ENCODE measurements at places on chromosomes 13 and 19. TPM values are rescaled to one million over a fixed set of nuclear protein-coding genes. Genes with fewer than 3 reads are reported as not detected.

The ETV2 gene
- total RNA-seq, result 0.76 TPM

The PSG2 gene
- not detected for total RNA-seq

The LILRB4 gene
- 8.7 TPM for total RNA-seq

The ELSPBP1 gene
- total RNA-seq, result not detected

The ZNF155 gene
- 6.7 TPM for total RNA-seq

The HRC gene
- total RNA-seq, result 0.73 TPM

The CD33 gene
- total RNA-seq, result 1.0 TPM

The DCT gene
- 0.10 TPM for total RNA-seq

The CD320 gene
- 45.8 TPM for total RNA-seq

The ZNF554 gene
- total RNA-seq, result 4.7 TPM

The ADAT3 gene
- 19.6 TPM for total RNA-seq

The MTUS2 gene
- 0.09 TPM for total RNA-seq

The ZNF628 gene
- total RNA-seq, result 6.8 TPM

The CEACAM8 gene
- 0.32 TPM for total RNA-seq

The LILRB2 gene
- 4.7 TPM for total RNA-seq

The SOX1 gene
- not detected for total RNA-seq

The CGB2 gene
- total RNA-seq, result not detected

The ADGRE1 gene
- total RNA-seq, result 0.29 TPM

The ZNF579 gene
- 6.2 TPM for total RNA-seq

The CFAP97D2 gene
- total RNA-seq, result not detected

The TNFSF13B gene
- total RNA-seq, result 2.0 TPM

The KIR3DL2 gene
- total RNA-seq, result not detected
